CD4-positive, alpha-beta T cell (primary cell): ENCODE measurements at places on chromosomes 3 and 15.

DNA sequence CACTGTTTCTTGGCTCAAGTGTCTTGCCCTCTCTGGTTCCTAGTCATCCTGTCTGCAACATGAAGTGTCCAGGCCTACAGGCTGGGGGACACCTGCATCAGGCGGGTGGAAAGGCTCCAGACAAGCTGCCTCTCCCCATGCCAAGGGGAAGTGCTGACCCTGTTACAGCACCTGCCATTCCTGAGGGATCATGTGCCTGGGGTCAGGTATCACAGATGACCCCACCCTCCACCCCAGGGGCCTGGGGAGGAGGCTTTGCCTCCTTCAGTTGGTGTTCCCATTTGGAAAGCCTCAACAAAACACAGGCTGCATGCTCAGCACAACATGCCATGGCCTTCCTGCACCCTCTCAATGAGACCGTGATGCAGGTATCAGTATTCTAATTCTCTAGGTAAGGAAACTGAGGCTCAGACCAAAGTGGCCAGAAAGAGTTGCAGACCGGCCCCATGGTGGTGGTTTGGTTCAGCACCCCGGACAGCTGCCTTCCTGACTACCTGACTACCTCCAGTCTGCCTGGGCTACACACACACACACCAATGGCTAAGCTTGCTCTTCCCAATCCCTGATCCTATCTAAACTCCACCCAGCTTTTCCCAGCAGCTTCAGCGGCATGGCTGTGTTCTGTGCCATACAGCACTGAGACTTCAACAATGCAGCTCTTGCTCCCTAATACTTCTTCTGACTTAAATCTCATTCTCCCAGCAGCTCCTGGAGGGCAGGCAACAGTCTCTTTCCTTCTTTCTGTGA lies 69.7 kb upstream of the LINGO1 start:
- DNase-seq = no peak

GRCh38 chr3:126720596-126720995 lies 16.6 kb downstream of the CHCHD6 start:
- DNase-seq = no peak

GRCh38 chr15:46735115-46735514 lies 982.2 kb upstream of the SEMA6D start:
- DNase-seq = no peak

DNA sequence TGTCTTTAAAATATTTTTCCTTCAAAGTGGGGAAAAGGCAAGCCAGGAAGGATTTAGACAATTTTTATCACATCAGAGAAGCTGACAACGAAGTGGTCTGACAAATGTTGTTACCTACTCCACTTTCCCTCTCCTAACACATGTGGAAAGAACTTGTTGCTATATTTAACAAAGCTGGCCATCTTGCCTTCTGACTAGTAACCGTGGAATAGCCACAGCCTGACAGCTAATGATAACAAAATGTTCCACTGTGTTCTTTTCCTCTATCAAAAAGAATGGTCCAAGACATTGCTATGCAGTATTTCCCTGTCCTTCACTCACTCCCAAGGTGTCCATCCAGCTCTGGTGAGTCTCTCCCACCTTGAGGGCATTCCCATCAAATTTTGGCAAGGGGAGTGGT lies 481.4 kb upstream of the THBS1 start:
- DNase-seq = no peak

GRCh38 chr3:193016437-193016901 lies 98.8 kb upstream of the MB21D2 start:
- DNase-seq = no peak

- no peak for DNase-seq
Observed at GRCh38 chr3:38545983-38546382, 49.8 kb downstream of the EXOG start.

DNA sequence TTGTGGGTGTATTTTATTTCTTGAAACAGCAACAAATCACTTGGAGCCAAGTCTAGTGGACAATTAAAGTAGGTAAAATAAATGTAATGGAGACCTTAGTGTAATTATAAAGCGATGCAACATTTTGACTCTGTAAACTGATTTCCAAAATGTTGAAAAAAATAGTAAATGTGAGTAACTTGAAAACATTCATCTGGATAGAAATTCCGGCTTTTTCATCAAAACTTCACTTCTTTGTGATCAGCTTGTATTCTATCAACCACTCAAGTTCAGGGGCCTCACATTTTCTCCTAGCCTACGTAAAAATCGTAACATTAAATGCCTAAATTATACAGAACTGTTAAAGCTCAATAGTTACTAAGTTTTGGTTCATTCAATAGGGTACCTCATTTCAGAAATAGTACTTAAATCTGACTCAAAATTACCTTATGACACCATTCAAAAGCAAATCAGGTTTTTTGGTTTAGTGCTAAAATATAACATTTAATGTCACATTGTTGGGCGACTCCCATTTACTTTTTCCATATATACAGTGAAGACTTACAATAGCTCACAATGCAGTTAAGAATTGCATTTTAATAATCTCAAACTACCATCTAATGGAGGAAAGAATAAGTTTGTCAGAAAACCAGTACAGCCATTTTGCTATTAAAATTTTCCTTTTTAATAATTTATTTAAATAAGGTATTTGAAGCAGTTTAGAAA lies 12.7 kb downstream of the CCNL1 start:
- DNase-seq = no peak

GRCh38 chr3:184764191-184764590 lies 47.8 kb upstream of the VPS8 start:
- DNase-seq = no peak

DNA sequence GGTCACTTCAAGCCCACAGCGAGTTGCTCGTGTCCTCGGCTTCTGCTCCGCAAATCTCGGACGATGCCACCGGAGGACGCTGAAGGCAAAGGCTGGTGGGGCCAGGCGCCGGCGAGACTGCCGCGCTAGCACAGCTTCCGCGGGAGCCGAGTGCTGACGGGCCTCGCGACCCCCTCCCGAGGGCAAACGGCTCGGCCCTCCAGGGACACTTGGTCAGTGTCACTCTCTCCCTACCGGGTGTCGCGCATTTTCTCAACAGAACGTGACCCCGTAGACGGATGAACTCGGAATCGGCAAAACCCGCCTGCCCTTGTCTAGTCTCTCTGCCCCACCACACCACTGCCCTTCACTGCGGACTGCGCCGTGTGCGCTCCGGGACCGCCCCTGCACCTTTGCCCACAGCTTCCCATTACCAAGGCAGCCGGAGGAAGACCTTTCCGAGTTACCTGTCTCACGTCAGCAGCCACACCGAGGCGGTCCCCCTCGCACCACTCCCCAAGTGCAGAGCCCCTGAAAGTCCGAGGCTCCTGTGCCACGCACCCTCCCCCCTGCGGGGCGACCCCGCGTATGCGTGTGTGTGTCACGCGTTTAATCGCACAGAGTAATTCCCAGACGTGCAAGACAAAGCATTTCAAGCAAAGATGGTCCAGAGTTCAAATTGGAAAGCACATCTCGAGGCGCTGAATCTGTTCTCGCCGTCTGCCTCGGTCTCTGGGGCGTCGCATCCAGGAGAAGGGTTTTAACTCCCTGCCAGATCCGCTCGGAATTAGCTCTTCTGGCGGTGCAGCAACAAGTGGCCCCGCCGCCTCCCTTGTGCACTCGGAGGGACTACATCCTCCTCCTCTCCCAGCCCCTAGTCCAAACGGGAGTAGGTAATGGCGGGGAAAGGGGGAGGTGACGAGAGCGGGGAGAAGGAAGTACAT lies 245.0 kb upstream of the TOPAZ1 start:
- DNase-seq = no peak

- DNase-seq = no peak
Observed at GRCh38 chr3:104214937-104215336, 1151.8 kb upstream of the ALCAM start.

GRCh38 chr3:159604151-159604581 lies 384.5 kb upstream of the IL12A start:
- no peak for DNase-seq

GRCh38 chr15:32029862-32030781 lies at the start of gene CHRNA7:
Gene CHRNA7, plus strand, starts transcription at chr15:32030515. Its CDS starts 80 bp downstream, at chr15:32030595.
- no peak for DNase-seq

DNA sequence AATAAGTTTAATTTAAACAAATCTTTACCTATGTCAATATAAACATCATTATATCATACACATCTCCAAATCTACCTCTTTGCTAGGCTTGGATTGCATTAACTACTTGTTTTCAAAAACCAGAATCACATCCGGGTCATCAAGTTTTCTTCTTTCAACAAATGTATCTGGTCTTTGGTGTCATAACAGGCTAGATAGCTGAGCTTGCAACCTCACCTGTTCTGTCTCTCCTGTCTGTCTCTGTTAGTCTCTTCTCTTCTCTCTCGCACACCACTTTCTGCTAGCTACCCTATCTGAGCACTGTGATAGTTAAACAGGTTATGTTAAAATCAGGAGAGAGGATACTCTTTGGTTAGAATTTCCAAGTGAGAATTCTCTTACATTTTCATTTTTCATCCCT lies 6.7 kb downstream of the FOXB1 start:
- DNase-seq = no peak

DNA sequence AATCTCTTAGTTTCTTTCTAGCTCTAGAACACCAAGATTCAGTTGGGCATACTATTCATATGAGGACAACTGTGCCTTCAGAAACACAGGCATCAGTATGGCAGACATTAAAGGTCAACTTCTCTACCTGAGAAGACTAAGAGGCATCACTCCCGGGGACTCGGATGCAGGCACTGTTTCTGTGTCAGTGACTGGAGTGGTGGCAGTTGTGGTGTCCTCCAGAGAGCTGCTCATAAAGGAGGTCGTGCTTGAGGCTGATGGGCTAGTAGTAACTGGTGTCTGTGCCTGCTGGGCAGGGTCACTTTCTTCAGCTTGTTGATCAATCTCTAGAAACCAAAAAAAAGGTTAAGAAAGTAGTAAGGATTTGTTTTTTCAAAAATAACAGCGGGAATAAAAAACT lies 75.2 kb downstream of the FBXL22 start:
- no peak for DNase-seq

GRCh38 chr3:109963831-109964230 lies 626.5 kb upstream of the DPPA4 start:
- no peak for DNase-seq

DNA sequence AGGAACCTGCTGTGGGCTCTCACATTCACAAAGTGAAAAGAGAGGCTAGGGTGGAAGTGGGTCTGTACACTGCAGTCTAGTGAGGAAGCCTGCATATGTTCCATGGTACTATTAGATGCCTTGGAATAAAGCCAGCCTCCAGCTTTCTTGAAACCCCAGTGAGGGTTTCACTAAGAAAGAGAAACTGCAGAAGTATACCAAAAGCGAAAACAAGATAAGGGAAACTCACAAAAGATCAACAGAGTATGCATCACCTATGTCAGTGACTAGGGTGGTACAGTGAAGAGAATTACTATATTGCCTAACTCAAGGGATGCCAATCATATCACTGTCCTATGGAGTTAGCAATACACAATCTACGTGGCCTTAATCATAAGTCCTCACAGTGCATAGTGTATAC lies 212.5 kb upstream of the GADL1 start:
- DNase-seq = no peak

DNA sequence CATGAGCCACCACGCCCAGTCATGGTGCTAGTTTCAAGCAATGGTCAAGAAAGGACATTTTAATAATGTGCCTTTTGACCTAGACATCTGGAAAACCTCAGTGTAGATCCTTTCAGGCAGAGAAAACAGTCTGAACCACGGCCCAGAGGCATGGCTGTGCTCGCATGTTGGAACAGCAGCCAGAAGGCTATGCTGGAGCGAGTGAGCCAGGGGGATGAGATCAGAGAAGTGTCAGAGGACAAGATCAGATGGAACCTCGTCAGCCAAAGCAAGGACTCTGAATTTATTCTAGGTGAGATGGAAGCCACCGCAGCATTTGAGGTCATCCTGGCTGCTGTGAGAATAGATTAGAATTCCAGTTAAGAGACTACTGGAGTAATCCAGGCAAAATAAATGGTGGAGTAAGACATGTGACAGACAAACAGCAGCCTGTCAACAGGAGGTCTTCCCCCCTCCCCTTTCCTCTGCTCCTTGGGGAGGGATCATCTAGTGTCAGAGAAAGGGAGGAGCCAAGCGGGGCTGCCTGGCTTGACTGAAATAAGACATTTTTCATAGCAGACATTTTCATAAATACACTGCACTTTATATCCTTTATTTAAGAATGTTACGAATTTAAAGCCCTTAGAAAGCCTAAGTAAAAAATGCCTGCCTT lies 40.4 kb upstream of the ACKR4 start:
- no peak for DNase-seq

GRCh38 chr3:14524920-14525660 lies 15.1 kb downstream of the GRIP2 start:
- no peak for DNase-seq

DNA sequence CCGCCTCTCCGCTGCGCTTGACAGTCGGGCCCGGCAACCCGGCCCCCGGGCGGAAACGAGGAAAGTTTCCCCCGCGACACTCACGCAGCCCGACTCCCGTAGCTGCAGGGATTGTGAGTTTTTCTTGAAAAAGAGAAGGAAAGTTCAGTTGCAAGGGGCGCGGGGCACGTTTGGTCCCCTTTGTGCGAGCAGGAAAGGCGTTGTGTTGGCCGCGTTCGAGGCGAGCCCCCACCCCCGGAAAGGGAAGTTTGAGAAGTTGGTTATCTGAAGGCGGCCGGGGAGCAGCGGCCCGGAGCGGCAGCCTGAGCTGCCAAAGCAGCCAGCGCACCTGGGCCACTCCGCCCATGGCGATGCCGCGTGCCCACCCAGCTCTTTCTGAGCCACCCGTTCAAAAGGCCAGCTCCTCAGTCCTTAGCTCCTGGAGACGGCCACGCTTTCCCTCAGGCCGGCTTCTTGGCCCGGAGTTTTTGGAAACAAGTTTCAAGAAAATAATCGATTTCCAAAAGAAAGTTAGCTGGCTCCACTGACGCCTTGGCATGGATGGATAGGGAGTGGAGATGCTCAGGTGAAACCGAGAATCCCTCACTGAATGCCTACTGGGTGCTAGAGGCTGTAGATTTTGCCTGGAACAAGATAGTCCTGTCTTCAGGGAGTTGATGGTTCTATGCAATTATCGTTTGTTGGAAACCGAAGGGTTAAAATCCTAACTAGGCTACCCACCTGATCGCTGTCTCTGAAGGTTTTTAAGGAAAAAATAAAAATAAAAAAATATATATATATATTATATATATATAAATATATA lies 832 bp downstream of the TGFBR2 start:
- DNase-seq = peak; percentile 55

DNA sequence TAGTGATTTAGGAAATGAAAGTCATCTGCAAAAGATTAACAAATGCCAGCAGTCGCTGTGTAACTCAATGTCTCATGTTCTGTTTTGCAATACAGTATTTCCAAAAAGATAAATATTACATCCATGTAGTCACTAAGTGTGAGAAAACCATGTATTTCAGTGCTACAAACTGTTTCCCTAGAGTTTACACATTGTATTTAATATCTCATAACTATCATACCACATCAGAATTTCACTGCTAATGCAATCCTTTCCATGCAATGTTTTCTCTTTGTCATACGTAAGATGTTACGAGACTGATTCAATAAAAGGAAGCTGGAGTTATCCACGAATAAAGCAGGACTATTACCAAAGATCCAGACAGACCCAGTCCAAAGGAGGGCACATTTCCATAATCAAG lies 269.4 kb downstream of the GBE1 start:
- DNase-seq = no peak

GRCh38 chr3:49017971-49018706 lies at the start of gene DALRD3:
Gene DALRD3, minus strand, starts transcription at chr3:49018580. Its CDS starts 16 bp downstream, at chr3:49018564.
- peak; percentile 49 for DNase-seq

- no peak for DNase-seq
Observed at GRCh38 chr15:60679256-60679655, 200.3 kb upstream of the ICE2 start.
